ENCODE measurements at places on chromosomes 7 and 10.

DNA sequence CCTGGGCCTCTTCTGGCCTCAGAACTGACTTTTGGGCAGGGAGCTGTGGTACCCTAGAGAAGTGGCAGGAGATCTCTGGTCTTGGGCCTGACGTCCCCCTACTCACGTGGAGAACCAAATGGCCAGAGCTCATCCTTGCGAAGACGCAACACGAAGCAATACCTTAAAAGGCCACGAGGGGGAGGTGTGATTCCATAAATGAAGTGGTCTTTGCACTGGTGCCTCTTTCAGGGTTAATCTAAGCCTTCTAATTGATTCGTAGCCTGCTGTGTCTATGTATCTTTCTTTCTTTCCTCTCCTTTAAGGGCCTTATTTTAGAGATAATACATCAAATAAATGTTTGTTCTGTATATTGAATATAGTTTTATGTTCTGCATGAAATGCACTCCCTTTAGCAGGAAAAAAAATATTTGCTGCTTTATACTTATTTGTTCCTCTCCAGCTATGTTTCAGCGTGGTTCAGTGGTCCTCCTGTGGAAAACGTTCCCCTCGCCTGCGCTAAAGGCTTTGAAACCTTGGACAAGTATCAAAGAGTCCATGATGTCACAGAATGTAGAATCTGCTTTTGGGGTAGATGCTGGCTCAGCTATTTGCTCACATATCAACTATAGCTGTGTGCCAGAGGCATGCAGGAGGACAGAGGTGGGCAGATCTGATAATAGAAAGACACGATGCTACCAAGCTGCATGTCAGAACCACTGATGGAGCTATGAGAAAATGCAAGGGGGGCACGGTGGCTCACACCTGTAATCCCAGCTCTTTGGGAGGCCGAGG lies 41.0 kb downstream of the STRA8 start:
- peak; percentile 67 for DNase-seq

DNA sequence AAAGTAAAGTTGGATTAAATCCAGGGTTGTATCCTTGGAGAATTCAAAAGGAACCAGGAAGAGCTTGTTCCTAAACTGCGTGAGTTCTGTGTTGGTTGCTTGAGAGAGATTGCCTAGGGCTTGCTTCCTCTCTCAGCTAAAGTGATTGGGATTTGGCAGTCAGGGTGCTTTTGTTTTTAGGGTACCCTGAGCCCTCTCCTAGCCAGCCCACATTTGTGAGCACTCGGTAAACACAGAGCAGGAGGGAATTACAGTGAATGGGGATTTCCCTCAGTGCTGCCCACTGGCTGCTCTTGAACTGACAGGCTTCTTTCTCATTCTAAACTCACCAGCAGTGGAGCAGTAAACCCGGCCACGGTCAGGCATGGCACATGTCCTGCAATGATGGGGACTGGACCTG lies 146.9 kb downstream of the TPST1 start:
- DNase-seq = no peak

DNA sequence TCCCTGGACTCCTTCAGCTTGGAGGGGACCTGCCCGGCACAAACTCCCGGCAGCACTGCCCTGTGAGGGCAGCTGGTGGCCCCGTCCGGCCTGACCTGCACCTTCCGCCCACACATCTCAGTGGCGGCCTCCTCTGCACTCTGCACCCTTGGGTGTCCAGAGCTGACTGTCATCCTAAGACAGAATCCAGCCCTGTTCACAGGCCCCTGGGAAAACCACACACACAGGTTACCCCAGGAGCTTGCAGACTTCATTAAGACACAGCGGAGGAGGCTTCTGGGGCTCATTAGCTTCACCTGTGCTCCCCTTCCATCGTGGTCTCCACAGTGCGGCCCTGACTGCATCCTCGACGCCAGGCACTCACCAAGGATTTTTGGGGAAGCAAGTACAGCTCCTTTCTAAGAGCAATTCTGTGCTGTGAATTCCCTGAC lies 51.5 kb upstream of the SHH start:
- no peak for DNase-seq

- DNase-seq = no peak
Measured at GRCh38 chr7:91083855-91084644, 180.2 kb upstream of the FZD1 start.

GRCh38 chr10:33240931-33241330 lies 93.5 kb downstream of the NRP1 start:
- DNase-seq = no peak

DNA sequence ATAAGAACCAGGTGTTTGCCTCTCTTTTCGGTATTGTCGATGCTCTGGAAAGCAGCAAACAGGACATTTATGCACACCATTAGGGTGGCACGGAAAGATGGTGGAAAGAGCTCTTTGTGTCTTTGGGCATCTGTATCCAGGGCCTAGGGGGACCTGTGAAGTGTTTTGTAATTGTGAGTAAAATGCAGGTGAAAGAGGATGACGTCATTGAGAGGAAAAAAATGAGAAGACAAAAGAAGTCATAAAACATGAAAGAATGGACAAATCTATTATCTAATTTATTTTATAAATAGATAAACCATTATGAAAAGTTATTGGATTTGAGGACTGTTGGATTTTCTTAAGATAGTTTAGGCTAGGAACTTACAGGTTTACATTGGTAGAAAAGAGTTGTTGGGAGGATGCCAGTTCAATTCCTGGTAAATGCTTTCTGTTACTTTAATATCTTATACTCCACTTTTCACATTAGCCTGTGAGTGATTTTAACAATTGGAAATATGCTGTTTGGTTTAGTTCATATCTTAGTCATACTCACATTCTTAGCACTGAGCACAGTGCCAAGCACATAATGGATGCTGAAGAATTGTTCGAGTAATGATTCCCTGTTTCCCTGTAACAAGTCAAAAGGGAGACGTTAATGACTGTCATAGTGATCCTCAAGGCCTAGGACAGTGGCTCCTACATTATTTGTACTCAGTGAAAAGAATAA lies 62.6 kb downstream of the EXOC4 start:
- no peak for DNase-seq

- DNase-seq = no peak
Measured at GRCh38 chr7:147916573-147916972, 674.0 kb upstream of the C7orf33 start.

DNA sequence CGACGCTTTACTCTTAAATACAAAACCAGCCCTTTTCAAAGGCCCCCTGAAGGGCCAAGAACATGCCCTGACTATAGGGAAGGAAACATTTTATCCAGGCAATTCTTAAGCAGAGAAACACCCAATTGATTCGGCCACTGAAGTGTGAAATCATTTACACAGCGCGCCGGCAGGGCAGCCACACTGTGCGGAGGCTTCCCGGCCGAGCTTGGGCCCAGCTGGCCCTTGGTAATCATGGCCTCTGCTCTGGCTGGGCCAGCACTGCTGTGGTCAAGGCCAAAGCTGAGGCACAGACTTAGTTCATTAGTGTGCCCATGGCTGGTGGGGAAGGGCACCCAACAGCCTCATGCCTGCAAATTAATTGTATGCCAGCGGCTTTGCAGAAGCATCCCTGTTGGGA lies 143.7 kb upstream of the HABP2 start:
- DNase-seq = no peak

GRCh38 chr10:102322914-102323313 lies 72.6 kb upstream of the NFKB2 start:
- DNase-seq = no peak

DNA sequence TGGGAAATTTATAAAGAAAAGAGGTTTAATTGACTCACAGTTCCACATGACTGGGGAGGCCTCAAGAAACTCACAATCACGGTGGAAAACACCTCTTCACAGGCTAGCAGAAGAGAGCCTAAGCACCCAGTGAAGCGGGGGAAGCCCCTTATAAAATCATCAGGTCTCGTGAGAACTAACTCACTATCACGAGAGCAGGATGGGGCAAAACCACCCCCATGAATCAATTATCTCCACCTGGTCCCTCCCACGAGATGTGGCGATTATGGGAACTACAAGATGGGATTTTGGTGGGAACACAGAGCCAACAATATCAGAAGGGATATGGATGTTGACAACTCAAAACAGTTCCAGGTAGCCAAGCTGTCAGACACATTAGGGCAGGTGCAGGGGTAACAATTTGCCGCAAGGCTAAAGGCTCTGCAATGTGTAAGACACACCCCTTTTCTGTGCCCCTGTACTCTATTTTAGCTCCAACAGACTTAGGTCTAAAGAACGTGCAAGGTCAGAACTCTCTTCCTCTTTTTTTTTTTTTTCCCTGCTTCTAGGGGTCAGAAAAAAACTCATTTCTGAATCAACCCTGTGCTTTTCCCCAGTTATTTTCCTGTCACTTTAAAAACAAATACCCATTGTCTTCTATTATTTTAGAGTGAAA lies 30.7 kb upstream of the RBM20 start:
- no peak for DNase-seq

- no peak for DNase-seq
Measured at GRCh38 chr10:95341716-95342130, 50.9 kb upstream of the PDLIM1 start.

- DNase-seq = no peak
Measured at GRCh38 chr7:17887286-17887685, 53.0 kb downstream of the SNX13 start.

DNA sequence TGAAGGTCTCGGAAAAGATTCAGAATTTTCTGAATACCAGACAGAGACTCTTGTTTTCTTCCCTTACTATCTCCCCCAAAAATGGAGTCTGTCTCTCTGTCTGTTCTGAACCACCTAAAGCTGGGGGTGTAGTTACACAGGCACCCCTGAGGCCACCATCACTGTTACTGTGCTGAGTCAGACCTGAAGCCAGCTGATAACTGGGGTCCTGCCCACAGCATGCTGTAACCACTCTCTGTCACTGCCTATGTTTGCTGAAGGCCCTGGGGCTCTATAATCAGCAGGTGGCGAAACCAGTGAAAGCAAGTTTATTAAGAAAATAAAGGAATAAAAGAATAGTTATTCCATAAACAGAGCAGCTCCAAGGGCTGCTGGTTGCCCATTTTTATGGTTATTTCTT lies 575.2 kb upstream of the POT1 start:
- DNase-seq = no peak

- no peak for DNase-seq
Measured at GRCh38 chr7:82210416-82211184, 233.0 kb downstream of the CACNA2D1 start.

- no peak for DNase-seq
Measured at GRCh38 chr10:86330778-86331763, 35.5 kb downstream of the GRID1 start.

GRCh38 chr10:130432271-130432670 lies 296.1 kb downstream of the GLRX3 start:
- DNase-seq = no peak

DNA sequence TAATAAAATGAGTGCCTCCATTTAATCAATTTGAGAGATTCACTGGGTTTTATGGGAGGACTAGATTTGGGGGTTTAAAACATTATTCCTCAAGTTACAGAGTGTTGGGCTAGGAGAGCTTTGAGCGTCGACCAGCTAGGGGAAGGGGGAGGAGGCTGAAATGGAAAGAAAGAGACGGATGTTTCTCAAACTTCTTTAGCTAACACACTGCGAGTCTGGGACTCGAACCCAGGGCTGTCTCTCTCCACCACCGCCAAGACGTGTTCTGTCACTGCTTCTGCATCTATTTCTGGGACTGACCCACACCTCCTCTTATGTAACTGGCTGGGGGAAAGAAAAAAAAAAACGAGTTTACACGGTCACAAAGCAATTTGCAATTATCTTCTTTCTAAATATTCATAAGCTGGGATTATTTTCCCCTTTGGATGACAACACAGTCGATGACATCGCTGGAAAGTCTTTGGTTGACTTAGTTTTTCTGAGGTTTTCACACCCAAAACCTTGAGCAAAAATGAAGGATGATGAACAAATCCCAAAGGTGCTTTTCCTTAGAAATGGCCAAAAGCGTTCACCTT lies 27.2 kb downstream of the CHST15 start:
- DNase-seq = no peak

- DNase-seq = no peak
Measured at GRCh38 chr7:12964836-12965235, 277.4 kb downstream of the ARL4A start.

GRCh38 chr10:67549390-67549789 lies 146.6 kb downstream of the CTNNA3 start:
- no peak for DNase-seq

- no peak for DNase-seq
Measured at GRCh38 chr7:123431075-123431614, 103.2 kb downstream of the IQUB start.

- no peak for DNase-seq
Measured at GRCh38 chr10:4008676-4009382, 223.8 kb upstream of the KLF6 start.

GRCh38 chr10:34290412-34291081 lies 524.5 kb downstream of the PARD3 start:
- DNase-seq = no peak

- no peak for DNase-seq
Measured at GRCh38 chr7:27890205-27890849, 150.4 kb downstream of the TAX1BP1 start.

DNA sequence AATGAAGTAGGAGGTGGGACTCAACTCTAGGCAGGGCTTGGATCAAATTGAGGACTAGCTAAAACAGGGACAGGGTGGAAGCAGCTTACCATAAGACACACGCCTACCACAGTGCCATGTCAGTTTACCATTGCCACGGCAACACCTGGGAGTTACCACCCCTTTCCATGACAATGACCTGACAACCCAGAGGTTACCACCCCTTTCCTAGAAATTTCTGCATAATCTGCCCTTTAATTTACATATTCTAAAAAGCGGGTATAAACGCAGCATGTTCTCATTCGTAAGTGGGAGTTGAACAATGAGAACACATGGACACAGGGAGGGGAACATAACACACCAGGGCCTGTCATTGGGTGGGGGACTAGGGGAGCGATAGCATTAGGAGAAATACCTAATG lies 72.7 kb downstream of the GCC1 start:
- no peak for DNase-seq

DNA sequence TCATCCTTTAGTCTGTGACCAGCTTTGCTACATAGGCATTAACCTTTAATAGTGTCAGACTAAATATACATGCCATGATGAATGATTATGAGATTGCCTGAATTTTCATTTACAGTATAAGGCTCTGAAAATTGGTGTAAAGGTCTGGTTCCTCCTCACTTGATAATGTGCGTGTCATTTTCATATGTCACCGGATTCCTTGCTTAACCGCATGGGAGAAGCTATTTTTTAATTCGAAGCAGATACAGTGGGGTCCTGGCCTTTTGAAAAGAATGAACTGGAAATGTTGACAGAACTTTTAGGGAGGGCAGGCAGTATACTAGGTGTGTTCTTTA lies 192.4 kb upstream of the SH2B2 start:
- DNase-seq = no peak

- no peak for DNase-seq
Measured at GRCh38 chr10:93071177-93071472, 2.6 kb upstream of the CYP26A1 start.

GRCh38 chr10:21191512-21191911 lies 294.4 kb upstream of the NEBL start:
- DNase-seq = no peak

DNA sequence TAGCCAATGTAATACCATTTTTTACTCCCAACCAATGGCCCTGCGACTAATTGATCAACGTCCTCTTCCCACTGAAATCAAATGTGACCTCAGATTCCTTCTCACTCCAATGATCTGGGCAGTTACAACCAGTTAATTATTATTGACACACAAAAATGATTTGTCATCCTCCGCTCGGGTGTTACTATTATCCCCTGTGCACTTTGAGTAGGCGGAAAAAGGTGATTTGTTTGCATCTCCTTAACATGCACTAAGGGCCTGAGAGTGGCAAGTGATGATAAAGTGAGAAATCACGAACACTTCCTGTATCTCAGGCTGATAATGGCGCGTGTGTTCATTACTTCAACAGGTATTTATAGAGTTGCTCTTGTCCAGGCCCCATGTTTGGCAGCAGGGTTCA lies 40.9 kb upstream of the PNLIP start:
- no peak for DNase-seq
